Stimulated activated CD4-positive, alpha-beta T cell treated with anti-CD3 and anti-CD28 coated beads, Interleukin-4, amount 100 ng/mL, for 1 hour (primary cell): ENCODE measurements at places on chromosomes 7 and 10.

GRCh38 chr10:124792998-124793352 is 1.3 kb upstream of the EEF1AKMT2 start:
- DNase-seq, result no peak

GRCh38 chr7:137020351-137020750 is 151.9 kb downstream of the CHRM2 start:
- DNase-seq, result no peak

GRCh38 chr10:103555712-103556111 is 62.2 kb downstream of the NEURL1 start:
- no peak for DNase-seq

DNA sequence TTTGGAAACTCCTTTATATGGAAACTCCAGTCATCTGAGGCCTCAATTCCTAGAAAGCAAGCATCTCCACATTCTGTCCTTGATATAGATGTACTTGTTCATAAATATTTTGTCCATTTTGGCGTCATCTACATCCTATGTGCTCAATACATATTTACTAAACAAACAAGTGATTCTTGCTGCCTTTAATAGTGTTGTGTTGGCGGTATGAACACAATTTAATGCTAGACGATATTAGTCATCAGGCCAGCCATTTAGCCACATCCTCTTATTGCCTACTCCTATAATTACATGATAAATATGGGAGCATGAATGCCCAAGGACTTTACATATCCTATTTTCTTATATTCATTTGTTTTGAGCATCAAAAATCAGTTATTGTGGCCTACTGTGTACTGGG is 18.5 kb upstream of the IFRD1 start:
- DNase-seq, result no peak

- DNase-seq, result no peak
Measured at GRCh38 chr7:1103009-1103788, 15.3 kb downstream of the GPER1 start.

DNA sequence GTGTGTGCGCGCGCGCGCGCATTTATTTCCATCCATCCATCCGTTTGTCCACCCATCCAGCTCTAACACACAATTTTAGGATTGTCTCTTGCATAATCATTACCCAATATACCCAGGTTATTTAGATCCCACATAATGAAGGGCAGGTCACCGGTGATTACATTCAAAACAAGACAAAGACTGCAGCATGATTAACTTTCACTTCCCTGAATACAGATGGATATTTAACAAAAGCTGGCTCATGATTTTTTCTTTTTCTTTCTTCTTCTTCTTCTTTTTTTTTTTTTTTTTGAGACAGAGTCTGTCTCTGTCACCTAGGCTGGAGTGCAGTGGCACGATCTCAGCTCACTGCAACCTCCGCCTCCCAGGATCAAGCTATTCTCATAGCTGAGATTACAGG is 86.2 kb downstream of the SH3PXD2A start:
- DNase-seq, result no peak

- no peak for DNase-seq
Measured at GRCh38 chr7:47088329-47089067, 493.4 kb downstream of the TNS3 start.

- DNase-seq, result no peak
Measured at GRCh38 chr10:93938140-93938539, 44.4 kb downstream of the SLC35G1 start.

GRCh38 chr10:70678757-70679489 is 6.6 kb downstream of the ADAMTS14 start:
- no peak for DNase-seq

DNA sequence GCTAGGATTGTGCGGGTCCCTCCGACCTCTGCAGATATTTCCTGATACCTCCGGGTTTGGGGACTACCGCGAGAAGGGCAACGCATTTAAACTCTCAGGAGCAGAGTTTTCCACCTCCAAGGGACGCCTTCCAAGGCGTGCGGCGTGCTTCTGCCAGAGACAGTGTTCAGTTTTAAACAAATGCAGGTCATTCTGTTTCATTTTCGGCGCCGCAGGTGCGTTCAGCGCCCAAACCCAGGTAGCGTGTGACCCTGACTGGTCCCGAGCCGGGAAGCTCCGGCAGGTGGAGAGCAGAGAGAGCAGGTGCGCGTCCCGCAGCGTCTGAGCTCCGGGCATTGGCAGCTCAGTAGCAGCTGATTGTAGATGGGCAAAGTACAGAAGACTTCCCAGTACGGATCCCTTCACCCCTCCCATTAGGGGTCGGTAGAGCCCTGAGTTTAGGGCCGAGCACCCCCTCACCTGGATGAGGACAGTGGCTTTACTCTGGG is 1.4 kb upstream of the CYP26A1 start:
- no peak for DNase-seq

DNA sequence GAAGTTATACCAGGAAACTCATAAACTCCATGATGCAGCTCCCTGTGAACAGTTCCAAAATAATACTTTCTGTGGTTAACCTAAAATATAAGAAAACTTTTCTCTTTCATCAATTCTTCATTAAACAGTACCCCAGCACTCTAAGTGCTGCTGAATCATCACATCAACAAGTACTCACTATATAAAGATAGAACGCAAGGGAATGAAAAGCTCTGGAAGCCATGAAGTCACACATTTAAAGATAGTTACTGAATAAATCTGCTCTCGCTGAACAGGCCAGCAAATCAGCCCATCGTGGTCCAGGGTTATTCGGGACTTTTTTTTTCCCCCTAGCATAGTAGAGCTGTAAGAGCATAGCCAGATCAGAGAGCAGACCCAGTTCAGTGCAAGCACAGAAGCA is 254.3 kb downstream of the IPMK start:
- DNase-seq, result no peak

- no peak for DNase-seq
Measured at GRCh38 chr10:119997429-119997828, 104.9 kb downstream of the SEC23IP start.

DNA sequence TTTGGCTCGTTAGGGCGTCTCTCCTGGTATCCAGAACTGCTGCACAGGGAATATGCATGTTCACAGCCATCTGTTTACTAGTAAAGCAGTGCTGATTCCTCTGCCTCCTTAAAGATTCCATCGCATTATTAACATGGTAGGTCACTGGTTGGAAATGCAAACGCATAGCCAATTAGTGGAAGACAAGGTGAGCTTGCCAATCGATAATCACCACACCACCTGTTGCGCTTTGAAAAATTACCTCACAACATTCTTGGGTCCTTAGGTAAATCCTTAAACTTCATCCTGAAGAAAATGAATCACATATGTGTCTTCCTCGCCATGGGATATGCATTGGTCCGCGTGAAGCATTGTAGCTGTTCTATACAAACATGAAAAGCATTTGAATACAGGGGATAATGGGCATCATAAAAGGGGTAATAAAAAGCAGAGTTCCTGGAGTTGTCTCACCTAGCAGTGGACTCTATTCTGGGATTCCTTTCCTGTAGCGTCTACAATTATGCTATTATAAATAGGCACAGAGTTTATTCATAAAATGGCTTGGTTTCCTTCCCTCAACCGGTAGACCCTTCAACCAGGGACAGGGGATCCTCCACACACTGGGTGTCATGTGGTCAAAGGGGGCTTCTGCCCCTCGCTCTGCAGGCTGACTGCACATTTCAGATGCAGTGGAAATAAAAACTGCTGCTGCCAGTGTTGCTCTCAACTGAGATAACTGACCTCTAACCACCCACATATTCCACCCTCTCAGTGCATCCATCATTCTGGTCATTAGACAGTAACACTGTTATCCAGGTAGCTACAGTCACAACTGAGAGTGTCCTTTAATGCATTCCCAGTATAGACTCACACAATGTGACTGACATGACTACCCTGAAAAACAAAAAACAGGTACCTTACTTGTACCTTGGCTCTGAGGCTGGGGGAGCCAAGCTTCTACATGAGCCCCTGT is 389.2 kb upstream of the NFE2L3 start:
- DNase-seq, result no peak

DNA sequence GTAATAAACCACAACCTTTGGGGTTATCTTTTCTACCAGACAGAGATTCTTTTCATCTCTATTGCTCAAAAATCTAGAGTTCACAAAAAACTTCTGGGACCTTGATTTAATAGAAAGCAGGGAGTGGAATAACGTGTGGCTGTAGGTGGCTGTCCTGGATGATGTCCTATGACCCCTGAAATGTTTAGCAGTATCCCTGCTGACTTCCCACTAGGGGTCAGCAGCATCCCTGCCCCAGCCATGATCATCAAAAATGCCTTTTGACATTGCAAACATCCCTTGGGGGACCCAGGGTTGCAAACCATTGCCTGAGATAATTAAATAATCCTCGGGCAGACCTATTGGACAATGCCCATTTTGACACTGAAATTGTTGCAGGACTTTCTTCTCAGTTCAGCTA is 177.1 kb downstream of the USP6NL start:
- DNase-seq, result no peak

DNA sequence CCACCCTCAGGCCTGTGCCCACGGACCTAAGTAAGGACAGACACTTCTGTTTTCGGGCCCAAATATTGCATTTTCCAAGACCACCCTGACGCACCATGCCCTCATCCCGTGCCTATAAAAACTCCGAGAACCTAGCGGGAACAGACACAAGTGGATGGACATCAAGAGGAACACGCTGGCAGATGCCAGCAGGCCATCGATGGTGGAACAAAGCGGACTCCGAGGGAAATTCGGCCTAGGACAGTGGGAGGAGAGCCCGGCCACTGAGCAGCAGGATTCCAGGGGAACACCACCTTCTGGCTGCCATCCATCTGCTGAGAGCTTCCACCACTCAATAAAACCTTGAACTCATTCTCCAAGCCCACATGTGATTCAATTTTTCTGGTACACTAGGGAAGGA is 243.6 kb upstream of the ZWINT start:
- DNase-seq, result no peak

GRCh38 chr7:111080495-111081105 is 10.3 kb upstream of the LRRN3 start:
- DNase-seq, result no peak

DNA sequence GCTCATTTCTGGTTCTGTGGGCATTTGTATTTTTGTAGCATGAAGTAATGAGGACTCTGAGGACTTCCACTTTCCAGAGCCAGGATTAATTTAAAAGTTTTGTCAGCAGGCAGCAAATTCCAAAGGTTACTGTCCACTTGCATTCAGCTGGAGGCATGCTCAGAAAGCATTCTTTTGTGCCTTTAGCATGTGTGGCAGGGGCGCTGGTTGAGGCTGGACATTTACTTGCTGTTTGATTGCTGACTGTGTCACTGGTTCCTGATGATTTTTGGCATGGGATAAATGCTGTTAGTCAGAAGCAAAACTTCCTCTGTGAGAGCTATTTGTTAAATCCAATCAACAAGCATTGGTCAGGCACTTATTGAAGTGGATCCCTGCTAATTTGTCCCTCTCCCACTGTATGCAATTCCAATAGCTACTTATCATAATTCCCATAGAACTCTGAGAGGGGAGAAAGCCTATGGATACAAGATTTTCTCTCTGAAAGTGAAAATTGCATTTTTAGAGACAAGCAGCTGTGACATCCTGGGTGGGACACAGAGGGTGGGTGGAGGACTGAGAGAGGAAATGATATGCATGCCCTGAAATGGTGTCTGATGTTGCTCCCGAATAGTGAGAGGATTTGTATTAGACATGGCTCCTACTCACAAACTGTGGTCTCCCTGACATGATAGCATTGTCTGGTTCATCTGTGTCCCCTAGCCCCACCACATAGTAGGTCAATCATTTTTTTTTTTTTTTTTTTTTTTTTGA is 161.2 kb upstream of the WDR11 start:
- no peak for DNase-seq

GRCh38 chr7:95099106-95099505 is 191.7 kb downstream of the PPP1R9A start:
- no peak for DNase-seq

DNA sequence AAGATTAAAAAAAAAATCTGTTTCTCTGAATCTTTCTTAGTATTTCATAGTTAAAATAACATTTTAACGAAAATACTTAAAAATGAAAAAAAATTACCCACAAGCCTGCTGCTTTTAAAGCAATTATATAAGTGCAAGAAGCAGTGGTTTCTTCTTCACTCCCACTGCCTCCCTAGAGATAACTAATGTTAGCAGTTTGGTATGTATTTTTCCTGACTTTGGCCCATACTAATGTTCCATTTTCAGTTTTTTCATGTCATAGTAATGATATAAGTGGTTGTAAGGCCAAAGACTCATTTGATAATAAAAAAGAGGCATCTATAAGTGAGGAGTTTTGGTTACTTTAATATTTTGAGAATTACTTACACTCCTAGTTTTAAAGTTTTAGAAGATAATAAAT is 24.3 kb upstream of the LAMB1 start:
- no peak for DNase-seq

DNA sequence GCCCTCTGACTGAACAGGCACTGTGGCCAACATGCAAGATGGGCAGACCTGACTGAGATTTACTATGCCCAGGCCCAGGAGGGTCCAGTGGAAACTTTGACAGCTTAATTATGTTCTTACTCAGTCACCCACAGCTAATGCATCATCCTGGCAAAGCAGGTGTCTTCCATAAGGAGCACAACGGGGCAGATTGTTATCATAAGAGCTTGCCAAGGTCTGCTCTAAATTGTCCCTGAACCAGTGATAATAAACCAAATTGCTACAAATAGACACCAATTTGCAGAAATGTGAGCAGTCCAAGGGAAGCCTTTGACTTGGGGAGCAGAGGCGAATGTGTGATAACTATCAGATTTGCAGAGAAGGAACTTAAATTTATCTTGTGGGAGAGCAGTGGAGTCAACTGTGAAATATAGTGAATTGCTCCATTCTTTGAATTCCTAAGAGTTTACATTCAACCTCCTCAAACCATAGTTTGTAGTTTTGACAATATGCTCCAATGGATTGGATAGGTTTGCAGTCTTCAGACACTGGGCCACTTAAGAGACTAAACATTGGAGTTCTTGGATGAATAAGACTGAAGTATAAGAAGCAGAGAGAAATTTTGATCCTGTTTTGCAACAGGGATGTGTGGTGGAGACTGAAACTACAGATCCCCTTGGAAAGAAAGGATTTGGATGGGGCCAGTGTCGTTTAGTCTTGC is 494.7 kb downstream of the CCSER2 start:
- no peak for DNase-seq

DNA sequence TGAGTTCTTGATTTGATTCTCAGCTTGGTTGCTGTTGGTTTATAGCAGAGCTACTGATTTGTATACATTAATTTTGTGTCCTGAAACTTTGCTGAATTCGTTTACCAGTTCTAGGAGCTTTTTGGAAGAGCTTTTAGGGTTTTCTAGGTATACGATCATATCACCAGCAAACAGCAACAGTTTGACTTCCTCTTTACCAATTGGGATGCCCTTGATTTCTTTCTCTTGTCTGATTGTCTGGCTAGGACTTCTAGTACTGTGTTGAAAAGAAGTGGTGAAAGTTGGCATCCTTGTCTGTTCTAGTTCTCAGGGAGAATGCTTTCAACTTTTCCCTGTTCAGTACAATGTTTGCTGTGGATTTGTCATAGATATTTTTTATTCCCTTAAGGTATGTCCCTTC is 86.2 kb downstream of the PLXDC2 start:
- no peak for DNase-seq
